Hair follicle dermal papilla cell (primary cell): ENCODE measurements at places on chromosomes 6 and 20. TPM values are rescaled to one million over a fixed set of nuclear protein-coding genes. Genes with fewer than 3 reads are reported as not detected.

PRR18 gene
- total RNA-seq: not detected in 2 replicates

KIAA1755 gene
- 0.24 and 0.32 TPM in 2 replicates for total RNA-seq

LRRN4 gene
- total RNA-seq: 0.12 and 0.16 TPM in 2 replicates

KHDC1L gene
- total RNA-seq: 1.1 TPM in 1 of 2 replicates, not detected in the other

ZKSCAN3 gene
- total RNA-seq: 2.6 and 3.1 TPM in 2 replicates
